HFF-Myc (cell line): ENCODE measurements at places on chromosomes 5 and 9.

DNA sequence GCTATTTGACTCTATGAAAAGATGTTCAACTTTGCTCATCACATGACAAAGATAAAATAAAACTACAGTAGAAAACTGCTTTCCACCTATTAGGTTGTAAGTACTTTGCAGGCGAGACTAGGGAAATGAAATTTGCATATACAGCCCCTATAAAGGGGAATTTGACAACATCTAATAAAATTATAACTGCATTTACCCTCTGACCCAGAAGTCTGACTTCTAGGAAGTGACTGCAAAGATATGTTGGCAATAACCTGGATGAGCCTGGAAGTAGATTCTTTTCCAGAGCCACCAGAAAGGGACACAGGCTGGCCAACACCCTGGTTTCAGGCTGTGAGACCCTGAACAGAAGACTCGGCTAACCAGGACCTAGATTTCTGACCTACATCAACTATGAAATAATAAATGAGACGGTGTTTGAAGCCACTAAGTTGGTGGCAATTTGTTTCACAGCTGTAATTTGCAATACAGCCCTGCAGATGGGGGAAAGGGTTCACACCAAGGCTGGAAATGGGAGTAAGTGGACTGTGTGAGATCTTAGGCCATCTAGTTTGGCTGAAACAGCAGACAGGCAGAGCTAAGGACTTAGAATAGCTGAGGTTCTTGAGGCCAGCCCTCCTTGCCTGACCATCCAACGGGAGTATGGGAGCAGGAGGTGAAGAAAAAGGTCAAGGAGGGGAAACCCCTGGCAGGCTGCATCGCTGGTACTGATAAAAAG is 106.6 kb downstream of the SIL1 start:
- no peak for DNase-seq

- DNase-seq, result no peak
Observed at GRCh38 chr5:31052937-31053658, 140.4 kb upstream of the CDH6 start.

DNA sequence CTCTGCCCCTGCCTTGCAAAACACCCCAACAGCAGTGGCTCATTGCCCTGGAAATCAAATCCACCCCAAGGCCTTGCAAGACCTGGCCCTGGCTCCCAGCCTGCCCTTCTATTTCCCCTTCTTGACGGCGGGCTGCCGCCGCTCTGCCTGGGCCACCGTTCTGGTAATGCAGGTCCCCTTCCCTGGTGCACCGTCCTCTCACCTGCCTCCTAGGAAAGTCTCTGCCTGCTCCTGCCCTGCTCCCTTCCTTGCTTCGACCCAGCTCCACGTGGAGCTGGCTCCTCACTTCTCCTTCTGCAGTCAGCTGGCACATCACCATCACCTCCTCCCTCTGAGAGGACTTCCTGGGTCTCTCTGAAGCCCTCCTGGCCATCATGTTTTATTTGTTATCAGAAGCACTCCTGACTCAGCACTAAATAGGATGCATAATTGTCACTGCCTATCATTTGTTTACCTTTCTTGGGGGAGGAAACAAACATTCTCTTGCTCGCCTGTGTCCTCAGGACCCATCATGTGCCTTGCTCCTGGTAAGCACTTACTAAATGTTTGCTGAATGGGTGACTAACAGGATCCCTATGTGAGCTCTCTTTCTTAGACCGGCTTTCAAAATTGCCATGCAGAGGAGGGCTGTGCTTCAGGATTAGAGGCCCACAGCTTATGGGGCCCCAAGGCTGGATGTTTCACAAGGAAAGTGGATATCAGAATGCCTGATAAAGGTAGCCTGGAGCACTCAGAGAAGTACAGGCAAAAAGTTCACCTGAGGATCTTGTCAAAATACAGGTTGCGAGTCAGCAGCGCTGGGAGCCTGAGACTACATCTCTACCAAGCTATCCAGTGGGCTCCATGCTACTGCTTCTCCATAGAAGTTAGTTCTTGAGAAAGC is 19.6 kb upstream of the C5orf47 start:
- no peak for DNase-seq

GRCh38 chr9:14056316-14056861 is 257.6 kb downstream of the NFIB start:
- DNase-seq, result no peak

- DNase-seq, result no peak
Observed at GRCh38 chr5:80777347-80778287, 122.8 kb upstream of the DHFR start.

DNA sequence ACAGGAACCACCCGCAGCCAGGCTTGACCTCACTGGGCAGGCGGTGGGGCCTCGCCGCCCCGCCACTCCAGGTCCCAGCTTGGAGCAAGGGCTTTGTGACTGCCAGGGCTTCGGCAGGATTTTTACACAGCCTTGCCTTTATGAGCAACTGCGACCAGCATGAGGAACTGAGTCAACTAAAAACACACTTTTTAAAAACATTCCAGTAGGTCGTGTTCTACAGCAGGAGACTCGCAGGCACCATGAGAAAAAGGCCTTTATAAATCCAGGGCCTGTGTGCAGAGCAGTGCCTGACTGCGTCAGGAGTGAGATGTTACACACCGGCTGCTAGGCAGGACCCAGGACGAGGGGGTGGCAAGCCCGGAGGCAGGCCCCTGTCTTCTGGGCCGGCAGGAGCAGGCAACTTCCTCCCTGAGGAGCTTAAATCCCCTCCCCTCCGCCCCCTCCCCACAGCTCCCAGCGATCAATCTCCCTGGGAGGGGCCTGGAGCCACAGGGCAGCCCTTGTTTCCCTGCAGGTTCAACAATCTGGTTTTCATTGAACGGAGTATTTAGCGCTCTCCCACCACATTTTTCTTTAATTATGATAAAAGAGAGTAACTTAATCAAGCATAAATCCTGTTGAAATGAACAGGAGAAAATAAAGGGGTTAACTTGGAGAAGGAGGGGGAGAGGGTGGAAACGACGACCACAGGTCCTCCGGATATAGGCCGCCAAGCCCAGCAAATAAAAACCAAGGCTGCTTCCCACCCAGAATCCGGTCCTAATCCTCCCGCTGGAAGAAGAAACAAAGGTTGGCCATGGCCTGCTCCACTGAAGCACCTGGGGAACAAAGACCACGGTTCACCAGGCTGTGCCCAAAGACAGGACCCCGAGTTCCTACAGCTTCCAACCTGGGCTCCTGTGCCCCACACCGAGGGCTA is 92.5 kb downstream of the ROR2 start:
- no peak for DNase-seq

DNA sequence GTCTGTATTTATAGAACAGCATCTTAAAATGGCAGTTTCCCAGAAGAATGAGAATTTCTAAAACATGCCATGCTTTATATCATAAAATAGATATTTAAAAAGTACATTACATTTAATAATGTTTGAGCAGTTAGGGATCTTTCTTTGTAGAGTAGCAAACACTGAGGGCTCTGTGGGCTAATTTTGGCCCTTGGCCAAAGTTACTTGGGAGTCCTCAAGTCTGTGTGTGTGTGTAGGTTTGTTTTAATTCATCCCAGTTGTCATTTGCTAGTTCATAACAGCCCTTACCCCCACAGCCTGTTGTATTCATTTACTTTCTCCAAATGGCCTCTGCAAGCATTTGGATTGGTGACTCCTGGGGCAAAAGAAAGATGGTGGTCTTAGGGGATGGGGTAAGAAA is 576.4 kb upstream of the SGCD start:
- no peak for DNase-seq

- DNase-seq, result no peak
Observed at GRCh38 chr5:160363211-160363610, 7.2 kb downstream of the C1QTNF2 start.

DNA sequence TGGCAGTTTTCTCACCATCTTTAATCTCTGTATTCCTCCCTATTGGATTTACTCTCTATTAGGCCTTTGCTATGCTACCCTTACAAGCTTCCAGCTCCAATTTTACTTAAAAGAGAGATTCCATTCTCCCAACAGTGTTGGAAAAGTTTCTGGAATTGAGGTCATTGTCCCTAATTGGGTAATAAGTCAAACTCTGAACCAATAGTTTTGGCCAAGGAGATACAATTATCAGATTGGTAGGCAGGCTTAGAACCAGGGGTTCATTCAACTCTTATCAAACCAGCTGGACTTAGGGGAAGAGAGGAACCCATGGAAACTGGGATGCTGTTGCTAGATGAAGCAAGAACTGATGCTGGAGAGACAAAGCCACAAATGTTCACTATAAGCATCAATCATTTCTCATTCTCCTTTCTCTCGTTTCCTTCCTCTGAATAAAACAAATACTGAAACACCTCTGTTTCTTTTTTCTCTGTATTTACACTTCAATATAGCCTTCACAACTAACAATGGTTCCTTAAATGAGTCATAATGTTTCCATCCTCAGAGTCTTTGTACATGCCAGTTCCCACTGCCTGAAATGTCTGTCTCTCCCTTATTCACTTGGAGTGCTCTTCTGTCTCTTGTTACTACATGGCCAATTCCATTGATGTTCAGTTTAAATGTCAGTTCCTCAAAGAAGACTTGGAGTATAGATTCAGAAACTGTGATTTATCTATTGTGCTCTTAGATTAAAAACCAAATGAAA is 587.3 kb downstream of the GABRG2 start:
- no peak for DNase-seq

DNA sequence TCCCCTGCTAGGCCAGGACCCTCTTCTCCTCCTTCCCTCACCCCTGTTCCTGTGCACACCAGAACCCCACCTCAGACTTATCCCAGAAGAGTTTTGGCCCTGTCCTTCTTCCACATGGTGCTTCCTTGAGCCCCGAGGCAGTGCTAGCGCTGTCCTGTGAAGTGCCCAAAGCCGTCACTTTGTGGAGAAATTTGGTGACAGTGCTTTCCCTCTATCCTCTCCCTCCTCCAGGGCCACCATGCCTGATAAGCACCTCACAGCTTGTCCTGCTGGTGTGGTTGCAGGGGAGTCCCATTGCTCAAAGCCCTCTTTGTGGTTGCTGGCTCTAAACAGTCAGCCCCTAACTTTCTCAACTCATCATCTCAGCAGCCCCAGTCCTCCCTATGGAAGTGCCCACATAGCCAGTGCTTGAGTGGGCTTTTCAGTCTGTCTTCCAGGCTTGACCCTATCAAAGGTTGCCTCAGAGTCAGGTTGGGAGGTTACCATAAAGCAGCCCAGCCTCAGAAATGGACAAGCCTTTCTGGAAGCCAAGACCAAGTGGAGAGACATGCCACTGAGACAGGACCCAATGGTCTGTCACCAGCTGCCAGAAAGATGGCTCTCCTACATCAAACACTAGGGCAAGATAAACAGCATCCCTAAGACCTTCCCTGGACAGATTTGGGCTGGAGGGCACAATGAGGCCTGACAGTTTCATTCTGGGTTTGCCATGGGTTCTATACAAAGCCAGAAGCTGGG is 18.0 kb downstream of the IGIP start:
- DNase-seq, result no peak

GRCh38 chr9:133991214-133991921 is 756 bp downstream of the VAV2 start:
- DNase-seq, result no peak

GRCh38 chr5:80797428-80798024 is 142.7 kb upstream of the DHFR start:
- DNase-seq, result no peak

DNA sequence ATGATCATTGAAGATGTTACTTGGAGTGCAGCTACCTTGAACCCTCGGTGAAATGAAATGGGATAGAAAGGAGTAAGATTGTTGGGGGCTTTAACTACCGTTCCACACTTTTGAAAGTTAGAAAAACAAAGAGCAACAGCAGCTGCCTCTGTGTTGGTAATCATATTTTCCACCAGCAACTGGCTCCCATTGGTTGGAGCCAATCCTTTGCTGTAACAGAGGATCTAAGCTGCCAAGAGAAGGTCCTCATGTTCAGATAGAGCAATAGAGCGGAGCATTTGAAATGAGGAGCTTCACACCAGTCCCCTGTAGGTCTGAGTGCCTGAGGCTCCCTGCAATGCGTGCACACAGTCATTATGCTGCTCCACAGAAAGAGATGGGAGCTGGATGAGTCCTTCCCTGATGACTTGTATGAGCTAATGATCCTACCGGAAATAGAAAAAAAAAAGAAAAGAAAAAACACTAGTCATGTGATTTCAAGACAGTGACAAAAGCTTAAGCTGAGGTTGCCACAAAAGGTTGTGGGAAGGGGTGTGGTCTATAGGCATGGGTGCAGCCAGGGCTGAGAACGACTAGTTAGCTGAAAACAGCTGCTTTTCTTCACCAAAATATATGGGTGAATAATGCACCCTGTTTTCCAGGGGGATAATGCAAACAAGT is 300.7 kb downstream of the MLLT3 start:
- DNase-seq, result no peak

DNA sequence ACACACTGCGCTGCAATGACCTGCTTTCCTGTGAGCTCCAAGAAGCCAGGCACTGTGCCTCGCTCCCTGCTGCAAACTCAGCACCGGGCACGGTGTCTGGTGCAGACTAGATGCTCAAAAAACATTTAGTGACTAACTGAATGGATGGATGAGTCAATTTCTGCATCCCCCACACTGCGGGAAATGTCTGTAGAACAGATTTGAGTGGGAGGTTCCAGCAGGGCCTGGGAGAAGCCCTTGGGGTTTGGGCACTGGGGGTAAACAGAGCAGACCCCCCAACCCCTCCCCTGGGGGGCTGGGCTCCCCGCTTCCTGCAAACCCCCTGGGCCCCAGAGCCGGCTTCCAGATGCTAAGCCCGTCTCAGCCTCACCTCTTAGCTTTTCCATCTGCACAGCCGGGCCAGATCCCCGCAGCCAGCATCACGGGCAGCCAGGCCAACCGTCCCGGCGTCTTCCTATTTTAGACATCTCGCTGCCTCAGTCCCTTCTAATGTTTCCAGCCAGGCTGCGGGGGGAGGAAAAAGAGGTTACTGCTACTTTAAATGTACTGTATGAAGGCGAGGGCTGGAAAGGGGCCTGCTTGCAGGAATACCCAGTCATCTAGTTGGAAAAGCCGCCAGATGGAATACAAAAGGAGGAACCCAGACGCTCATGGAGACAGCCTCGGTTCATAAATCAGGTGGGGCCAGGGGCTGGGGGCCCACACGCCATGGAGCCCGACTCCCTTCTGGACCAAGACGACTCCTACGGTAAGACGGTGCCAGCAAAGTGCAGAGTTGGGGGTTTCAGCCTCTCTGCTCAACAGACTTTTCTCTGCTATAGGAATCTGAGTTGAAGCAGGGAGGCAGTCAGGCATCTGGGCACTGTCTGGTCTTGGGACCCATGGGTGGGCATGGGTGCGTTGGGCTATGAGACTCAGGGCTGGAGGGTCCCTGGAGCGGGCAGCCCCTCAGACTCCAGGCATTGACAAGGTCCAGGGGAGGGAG is 67.1 kb upstream of the GGTA1 start:
- DNase-seq, result no peak

- DNase-seq, result no peak
Observed at GRCh38 chr5:136137497-136138220, 5.0 kb downstream of the SMAD5 start.

- no peak for DNase-seq
Observed at GRCh38 chr9:113137196-113138168, 13.3 kb upstream of the SLC31A2 start.

- DNase-seq, result peak; percentile 75
Observed at GRCh38 chr9:76374783-76375559, 19.3 kb downstream of the RFK start.

GRCh38 chr9:93683331-93684134 is 107.1 kb downstream of the PHF2 start:
- DNase-seq, result no peak
